ENCODE measurements at places on chromosomes 3 and 15.

- no peak for DNase-seq
These were observed 745.2 kb downstream of the SI start for GRCh38 chr3:164332831-164333802.

DNA sequence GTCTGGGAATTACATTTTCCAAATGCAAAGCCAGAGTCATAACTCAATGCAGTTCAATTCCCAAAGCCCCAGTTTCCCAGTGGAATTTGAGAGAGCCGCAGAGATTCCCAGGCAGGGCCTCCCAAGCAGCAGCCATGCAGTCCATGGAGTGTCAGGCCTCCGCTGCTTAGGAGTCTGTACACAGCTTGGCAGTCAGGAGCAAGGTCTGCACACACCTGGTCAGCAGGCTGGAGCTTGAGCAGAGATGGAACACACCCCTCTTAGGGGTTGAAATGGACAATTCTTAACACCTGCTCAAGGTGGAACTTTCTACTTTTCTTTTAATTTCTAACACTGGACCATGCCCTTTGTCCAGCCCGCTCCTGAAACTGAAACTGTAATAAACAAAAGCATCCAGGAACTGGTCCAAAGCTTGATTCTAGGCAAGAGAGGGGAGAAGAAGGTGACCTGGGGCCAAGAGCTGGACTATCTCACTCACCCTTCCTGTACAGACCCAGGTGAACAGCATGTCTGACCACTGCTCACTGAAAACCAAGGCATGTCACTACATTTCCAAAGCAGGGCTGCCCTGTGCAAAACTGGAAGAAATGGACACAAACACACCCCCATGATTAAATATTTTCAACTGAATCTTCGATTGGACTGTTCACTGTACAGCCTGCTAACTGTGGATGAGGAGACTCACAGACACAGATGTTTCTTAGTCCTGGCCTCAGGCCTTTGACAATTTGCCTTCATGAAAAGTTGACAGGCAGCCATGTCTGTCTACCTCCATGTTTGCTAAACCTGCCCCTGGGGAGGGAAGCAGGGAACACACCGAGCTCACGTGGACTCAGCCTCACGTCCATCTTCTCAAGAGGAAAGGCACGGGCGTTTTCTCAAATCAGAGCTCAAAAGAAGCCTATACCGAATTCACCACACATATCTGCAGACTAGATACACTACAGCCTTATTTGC lies 48.6 kb upstream of the DUSP7 start:
- no peak for DNase-seq

DNA sequence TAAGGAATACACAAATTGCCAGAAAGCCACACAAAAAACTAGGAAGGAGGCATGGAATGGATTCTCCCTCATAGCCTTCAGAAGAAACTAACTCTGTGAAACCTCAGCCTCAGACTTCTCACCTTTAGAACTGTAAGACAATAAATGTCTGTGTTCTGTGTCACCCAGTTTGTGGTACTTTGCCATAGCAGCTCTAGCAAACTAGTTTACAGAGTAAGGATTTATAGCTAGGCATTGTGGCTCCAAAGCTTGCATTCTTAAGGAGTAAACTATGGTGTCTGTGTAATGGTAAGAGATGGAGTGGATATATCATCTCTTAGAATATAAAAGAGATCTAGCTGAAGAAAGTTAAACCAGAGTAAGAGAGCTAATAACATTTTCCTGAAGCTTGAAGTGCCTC lies 18.9 kb downstream of the EPHA6 start:
- DNase-seq = no peak

DNA sequence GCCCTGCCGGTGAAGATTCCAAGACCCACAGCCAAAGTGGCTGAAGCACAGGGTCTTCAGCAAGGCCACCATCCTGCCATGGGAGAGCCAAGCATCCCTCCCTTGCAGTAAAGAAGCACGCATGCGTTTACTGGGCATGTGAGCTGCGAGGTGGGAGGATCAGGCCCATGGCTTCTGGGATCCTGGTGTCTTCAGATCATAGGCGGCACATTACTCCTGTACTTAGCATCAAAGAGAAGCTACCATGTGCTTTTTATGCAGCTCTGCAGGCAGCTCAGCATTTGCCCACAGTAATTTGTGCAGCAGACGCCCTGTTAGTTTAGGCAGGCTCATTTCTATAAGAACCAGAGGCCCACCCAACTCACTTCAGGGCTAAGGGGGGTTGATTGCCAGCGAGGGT lies 45.7 kb downstream of the IDH2 start:
- DNase-seq = no peak

DNA sequence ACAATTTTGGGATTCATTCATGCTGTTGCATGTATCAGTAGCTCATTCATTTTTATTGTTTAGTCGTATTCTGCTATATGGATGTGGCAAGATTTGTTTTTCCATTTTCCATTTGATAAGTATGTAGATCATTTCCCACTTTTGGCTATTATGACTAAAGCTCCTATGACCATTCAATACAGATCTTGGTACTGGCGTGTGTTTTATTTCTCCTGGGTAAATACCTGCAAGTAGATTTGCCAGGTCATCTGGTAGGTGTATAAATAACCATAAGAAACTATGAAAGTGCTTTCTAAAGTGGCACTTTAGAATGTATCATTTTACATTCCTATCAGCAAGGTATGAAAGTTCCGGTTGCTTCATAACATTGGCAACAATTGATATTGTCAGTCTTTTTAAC lies 124.6 kb downstream of the TNIK start:
- DNase-seq = no peak

DNA sequence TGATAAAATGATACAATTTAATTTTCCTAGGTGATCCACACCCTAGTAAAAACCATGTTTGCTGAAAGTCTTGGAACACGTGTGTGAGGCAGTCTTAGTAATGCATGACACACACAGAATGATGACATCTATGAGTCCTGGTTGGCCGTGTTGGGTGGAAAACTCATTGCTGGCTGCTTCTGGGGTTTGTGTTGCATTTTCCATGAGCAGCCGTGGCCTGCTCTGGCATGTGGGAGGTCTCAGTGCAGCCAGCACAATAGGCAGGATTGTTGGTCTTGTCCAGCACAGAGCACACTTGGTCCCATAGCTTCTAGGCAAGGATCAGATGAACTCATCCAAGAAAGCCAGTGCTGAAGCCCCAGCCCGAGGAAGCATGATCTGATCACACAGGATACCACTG lies 172.8 kb upstream of the UBE3A start:
- no peak for DNase-seq

- DNase-seq = no peak
These were observed 112.0 kb upstream of the TJP1 start for GRCh38 chr15:29934251-29934650.

DNA sequence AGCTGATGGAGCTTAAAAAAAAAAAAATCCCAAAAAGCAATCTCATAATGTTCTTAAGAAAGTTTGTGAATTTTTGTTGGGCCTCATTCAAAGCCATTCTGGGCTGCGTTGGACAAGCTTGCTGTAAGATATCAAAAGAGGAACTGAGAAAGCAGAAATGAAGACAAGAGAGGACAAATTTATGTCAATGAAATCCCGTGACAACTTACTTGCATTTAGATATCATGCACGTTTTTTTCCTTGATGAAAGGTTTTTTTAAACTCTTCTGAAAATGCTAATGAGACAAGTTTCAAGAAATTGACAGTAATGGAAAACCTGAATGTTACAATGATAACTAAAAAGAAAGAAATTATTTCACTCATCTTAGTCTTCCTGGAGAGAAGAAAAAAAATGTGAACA lies 662.9 kb downstream of the SQOR start:
- DNase-seq = no peak

DNA sequence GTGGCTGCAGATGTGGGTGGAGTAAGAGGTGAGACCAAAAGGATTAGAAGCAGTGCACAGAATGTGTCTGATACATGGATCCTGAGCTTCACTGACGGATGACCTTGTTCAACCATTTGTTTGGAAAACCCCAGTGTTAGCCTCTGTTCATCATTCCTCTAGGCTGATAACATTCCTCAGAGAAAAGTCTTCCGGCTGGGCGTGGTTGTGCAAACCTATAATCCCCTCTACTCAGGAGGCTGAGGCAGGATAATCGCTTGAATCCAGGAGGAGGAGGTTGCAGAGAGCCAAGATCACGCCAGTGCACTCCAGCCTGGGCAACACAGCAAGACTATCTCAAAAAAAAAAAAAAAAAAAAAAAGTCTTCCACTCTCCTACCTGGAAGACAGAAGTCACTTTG lies 23.1 kb upstream of the CHD2 start:
- no peak for DNase-seq

DNA sequence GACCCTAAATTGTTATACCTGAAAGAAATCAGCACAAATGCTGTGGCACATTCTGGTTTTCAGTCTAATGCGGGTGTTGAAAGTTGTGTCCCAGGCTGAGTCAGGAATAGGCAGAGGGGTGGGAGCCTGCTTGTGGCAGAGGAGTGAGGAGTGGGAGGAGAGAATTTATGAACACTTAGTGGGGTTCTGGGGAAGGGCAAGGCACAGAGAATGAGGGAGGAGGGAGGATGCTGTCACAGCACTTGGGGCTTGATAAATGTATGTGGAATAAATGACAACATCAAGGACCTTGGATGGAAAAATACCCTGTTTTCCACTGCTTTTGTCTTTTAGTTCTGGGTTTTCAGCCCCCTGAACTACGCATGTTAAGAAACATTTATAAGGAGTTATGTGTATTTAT lies 49.3 kb downstream of the ZNF621 start:
- DNase-seq = no peak

DNA sequence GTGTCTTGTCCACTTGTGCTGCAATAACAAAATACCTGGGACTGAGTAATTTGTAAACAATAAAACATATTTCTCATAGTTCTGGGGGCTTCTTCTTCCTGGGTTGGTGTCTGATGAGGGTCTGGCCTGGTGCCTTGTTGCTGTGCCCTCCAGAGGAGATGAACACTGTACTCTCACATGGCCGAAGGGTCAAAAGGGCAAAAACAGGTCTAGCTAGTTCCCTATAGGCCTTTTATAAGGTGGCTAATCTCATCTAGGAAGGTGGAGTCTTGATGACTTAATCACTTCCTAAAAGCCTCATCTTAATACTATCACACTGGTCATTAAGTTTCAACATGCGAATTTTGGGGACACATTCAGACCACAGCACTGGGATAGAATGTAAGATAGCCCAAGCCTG lies 228.4 kb downstream of the TLE3 start:
- no peak for DNase-seq

- no peak for DNase-seq
These were observed 27.5 kb downstream of the HERC1 start for GRCh38 chr15:63805993-63806980.

- no peak for DNase-seq
These were observed 360.1 kb downstream of the SHQ1 start for GRCh38 chr3:72487946-72488737.

GRCh38 chr3:138916824-138917223 lies 30.1 kb downstream of the FOXL2 start:
- no peak for DNase-seq

DNA sequence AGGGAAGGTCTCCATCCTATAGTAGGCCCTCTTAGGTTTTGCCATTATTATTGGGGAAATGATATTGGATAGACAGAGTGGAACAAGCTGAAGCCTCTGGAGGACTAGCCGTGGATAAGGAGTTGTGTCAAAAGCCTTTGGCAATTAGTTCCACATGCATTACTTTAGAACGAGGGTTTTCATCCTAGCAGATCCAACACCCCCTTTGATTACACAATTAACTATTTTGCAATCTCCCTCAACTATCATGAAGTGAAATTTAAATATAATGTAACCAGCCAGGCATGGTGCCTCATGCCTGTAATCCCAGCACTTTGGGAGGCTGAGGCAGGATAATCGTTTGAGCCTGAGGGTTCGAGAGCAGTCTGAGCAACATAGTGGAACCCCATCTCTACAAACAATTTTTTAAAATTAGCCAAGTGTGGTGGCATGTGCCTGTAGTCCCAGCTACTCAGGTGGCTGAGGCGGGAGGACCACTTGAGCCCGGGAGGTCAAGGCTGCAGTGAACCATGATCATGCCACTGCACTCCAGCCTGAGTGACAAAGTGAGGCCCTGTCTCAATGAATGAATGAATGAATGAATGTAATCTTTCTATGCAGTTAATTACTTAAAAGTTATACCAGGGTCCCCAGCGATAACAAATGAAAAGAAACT lies 56.8 kb downstream of the PXYLP1 start:
- no peak for DNase-seq

All from GM18507 (cell line).